ENCODE measurements at places on chromosomes 5 and 9.

DNA sequence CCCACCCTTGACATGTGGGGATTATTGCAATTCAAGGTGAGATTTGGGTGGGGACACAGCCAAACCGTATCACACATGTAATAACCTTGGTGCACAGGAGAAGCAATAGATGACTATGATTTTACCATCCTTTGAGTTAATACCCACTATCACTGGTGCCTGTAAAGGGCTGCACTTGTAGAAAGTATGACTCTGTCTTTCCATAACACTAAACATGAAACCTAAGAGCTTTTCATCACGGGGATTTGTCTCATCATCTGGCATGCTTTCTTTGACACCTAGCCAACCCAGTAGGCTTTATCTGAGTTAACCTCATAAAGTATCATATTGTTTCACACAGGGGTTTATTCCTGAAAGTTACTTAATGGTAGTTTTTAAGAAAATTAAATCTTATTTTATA is 188.9 kb upstream of the TNC start:
- no peak for DNase-seq

GRCh38 chr5:54738118-54738972 is 220.8 kb downstream of the SNX18 start:
- no peak for DNase-seq

- DNase-seq: no peak
Measured at GRCh38 chr5:17816944-17817343, 182.7 kb downstream of the TAF11L14 start.

GRCh38 chr9:83986765-83987401 is 6.3 kb downstream of the RMI1 start:
- DNase-seq: no peak

DNA sequence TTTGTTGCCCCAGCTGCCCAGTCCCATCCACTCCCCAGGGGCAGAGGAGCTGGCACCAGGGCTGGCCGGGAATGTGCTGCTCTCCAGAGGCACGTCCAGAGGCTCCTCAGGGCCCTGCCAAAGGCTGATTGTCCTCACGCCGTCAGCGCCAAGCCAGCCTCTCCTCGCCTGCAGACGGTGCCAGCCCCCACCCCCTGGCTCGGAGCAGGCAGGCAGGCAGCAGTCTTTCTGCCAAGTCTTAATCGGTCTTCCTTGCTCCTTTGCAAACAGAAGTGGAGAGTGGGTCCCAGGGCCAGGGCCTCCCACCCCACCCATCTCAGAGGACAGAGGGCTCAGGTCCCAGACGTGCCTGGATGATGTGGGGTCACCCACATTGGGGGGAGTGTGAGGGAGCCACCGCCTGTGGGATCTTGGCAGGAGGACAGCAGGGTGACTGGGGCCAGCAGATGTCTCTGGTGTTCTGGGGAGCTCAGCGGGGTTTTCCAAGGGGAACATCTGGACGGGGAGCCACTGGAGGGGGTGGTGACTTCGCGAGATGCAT is 36.3 kb downstream of the FAM163B start:
- DNase-seq: no peak
